ENCODE measurements at places on chromosomes 1 and 21.

- peak; percentile 58 for DNase-seq
Observed at GRCh38 chr1:210232511-210233215, at the start of gene SERTAD4. Gene SERTAD4, plus strand, starts transcription at chr1:210232796. Its CDS starts 5,165 bp downstream, at chr1:210237961.

- peak; percentile 66 for DNase-seq
Observed at GRCh38 chr1:221045842-221046831, 166.9 kb downstream of the HLX start.

- no peak for DNase-seq
Observed at GRCh38 chr1:84892705-84893618, at the start of gene LPAR3. Gene LPAR3, minus strand, starts transcription at chr1:84893206. Its CDS starts 27,086 bp downstream, at chr1:84866120.

GRCh38 chr1:55706397-55706796, 491.2 kb upstream of the USP24 start:
- DNase-seq = no peak

GRCh38 chr1:151775894-151776664, 12.8 kb upstream of the MRPL9 start:
- no peak for DNase-seq

DNA sequence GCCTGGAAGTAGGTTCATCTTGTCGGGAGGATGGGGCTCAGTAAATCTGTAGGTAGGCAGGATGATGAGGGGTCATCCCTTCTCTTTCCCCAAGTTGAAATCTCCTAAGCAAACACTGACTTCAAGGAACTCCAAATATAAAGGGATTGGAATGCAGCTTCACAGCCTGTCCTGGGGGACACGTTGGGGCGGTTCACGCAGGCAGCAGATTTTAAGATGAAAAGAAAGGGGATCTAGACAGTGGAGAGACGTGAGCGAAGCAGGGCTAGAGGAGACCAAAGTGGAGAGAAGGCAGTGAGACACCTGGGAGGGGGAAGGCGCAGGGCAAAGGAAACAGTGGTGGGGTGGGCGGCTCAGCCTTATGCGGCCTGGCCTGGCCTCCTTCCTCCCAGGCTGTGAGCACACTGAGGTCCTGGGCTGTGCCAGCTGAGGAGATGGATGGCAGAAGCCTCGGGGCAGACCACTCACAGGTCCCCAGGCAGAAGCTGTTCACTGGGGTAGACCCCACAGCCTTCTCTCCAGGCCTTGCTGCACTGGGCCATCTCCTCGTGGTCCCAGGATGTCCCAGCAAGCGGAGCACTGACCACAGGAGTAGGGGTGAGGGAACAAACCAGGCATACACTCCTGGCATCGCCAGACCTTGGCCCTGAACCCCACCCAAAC, 51.7 kb downstream of the TOR1AIP2 start:
- no peak for DNase-seq

DNA sequence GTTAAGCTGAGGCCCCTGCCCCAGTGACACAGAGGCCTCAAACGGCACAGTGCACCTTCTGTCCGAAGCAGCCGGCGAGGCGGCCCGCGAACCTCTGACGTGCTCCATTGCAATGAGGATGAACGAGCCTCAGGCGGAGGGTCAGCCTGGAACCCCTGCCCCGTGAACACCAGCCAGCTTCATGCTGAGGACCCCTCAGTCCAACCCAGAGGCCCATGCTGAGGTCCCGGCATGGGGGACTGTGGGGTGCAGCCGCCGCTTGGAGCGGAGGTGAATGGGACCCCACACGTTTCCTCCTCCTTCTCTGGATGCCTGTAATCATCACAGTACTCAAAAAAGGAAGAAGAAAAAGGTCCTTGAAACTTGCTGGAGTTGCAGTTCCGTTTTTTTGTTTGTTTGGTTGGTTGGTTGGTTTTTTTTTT, 62.1 kb downstream of the PRKCZ start:
- no peak for DNase-seq

DNA sequence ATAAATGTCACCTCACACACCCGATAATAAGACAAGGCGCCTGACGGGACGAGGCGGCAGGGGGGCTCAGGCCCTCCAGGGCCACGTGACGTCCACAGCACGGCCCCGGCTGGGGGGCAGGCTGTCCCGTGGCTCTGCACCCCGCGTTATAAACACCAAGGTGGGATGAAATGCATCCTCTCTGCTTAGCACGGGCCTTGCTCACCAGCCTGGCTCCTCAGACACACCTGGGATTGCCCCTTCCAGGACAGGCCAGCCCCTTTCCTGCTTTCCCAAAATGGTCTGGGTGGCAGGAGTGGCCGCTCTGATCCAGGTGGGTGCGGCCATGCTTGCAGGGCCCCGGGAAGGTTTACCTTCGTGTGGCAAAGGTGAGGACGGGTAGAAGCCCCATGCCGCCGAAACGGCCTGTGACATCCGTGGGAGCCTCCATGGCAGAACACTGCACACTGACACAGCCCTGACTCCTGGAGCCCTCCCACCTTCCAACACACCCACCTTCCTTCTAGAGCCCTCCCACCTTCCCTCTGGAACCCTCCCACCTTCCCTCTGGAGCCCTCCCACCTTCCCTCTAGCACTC, 35.9 kb downstream of the SLC19A1 start:
- no peak for DNase-seq

DNA sequence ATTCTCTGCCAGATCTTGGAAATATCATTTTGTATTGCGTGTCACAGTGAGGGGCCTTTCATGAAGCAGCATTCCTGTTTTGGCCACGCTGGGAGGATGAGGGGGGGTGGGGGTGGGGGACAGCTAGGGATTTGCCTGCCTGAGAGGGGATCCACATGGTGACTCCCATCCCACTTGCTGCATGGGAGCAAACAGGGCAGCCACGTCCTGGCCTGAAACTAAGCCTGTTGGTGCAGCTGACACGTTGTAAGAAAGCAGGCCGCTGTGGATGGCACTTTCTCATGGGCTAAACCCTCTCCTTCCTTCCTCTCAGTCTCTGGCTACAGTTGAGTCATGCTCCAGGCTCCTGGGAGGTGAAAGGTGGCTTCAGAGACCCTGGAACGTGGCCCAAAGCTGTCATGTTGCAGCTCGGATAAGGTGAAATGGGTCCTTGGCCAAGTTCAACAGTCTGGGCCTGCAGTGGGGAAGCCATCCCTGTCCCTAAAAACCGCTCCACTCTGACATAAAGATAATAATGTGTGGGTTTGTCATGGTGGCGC, 346.7 kb upstream of the VAMP3 start:
- DNase-seq = no peak

Data from EH (cell line).